NAMALWA (cell line): ENCODE measurements at places on chromosomes 5 and 9.

GRCh38 chr5:132777209-132778069 is at the start of gene SEPTIN8:
Gene SEPTIN8 (minus strand): TSS chr5:132777239. CDS start chr5:132777137, 102 bp downstream.
- DNase-seq = peak; percentile 26

GRCh38 chr9:15572200-15572770 is 19.4 kb downstream of the CCDC171 start:
- no peak for DNase-seq

DNA sequence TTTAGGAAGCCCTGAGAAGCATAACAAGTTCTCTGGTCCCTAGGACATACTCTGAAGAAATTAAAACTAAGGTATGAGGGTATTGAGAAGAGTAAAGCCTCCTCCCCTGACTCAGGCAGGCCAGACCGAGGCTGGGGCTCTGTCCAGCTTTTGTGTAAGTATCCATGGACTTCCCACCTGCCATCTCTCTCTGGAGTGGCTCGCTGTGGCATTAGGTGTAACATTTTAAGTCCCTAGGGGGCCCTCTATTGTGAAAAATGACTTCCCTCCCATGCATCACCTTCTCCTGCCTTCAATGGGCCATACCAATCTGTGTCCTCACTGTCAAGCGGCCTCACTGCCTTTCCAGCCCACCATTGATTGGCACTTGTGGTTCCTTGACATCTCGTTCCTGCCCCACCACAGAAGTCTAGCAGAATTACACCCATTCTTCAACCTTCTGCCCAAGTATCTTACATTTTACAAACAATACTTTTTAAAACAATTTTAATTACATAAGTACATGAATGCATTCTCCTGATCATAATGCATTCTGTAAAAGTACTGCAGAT is 205.5 kb downstream of the SLIT3 start:
- no peak for DNase-seq

- peak; percentile 49 for DNase-seq
Measured at GRCh38 chr9:114364134-114365041, 23.4 kb downstream of the AKNA start.

- no peak for DNase-seq
Measured at GRCh38 chr9:38119560-38120236, 50.7 kb upstream of the SHB start.

DNA sequence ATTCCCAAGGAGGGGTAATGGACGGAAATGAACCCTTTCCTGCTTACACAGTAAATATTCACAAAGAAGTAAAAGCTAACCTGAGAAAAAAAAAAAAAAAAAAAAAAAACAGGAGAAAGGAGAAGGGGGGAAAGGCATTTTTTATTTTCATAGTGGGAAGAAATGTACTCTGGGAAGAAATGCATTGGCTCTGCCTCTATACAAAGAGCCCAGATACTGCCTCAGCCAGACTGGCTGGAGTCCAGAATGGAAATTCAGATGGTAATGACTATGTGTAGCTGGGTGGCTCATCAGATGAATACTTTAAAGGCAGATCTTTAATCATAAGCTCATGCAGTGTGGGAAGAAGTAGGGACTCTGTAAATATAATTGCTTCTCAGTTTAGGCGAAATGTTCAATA is 124.9 kb upstream of the ZNF608 start:
- DNase-seq = no peak

- no peak for DNase-seq
Measured at GRCh38 chr9:81971727-81972126, 16.8 kb upstream of the SPATA31D1 start.

- DNase-seq = no peak
Measured at GRCh38 chr9:120701248-120701647, 13.0 kb downstream of the MEGF9 start.

GRCh38 chr9:5957166-5957565 is 58.3 kb downstream of the RANBP6 start:
- no peak for DNase-seq

DNA sequence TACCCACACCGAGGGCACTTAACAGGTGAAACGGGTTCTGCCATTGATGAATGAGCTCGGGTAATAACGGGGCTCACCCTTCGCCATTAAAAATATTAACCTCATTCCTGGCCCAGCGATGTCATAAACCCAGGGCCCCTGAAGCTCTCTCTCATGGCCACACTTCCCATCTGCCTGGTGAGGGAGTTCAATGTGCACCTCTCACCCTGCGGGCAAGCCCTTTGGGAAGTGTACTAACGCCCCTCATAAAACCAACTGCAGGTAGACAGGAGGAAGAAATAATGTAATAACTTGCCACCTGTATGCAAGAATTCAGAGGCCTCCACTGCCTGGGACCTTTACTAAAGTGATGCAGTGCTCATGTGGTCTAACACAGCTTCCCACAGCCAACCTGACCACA is 35.1 kb downstream of the SHB start:
- DNase-seq = no peak

- peak; percentile 10 for DNase-seq
Measured at GRCh38 chr9:89701221-89701798, 96.5 kb downstream of the GADD45G start.

- no peak for DNase-seq
Measured at GRCh38 chr9:70315389-70315788, 56.6 kb downstream of the SMC5 start.

DNA sequence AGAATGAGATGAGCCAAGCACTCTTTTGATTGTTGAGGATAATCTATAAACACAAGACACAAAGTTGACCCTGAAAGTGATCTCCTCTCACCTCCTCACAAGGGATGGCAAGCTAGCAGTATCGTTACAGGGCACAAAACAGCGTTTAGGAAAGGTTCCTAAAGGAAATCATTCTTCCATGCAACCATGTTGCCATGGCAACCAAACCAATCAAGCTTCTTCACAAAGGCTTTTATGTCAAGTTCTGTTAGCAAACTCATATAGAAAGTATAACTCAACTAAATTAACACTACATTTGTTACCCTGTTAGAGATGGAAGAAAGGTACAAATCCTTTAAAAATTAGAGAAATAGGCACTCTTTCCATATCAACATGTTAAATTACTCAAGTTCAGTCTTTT is 1016.8 kb upstream of the DMAC1 start:
- DNase-seq = no peak
